Stimulated activated naive CD4-positive, alpha-beta T cell (primary cell): ENCODE measurements at places on chromosomes 12 and 14.

GRCh38 chr12:79426121-79426520 is 264.6 kb downstream of the PAWR start:
- no peak for DNase-seq

DNA sequence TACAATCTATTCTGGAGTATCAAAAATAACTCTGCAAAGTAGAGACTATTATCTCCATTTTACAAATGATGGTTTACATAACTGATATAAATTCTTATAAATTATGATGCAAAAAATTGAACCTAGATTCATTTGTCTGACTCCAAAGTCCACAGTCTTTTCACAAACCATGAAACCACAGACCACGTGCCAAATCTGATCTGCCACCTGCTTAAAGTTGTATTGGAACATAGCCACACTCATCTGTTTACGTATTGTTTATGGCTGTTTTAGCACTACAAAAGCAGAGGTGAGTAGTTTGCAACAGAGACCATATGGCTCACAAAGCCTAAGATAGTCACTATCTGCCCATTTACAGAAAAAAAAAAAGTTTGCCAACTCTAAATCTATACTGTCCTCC is 105.3 kb downstream of the KCNH5 start:
- no peak for DNase-seq

GRCh38 chr12:45725631-45726602 is 3.6 kb upstream of the ARID2 start:
- DNase-seq = peak; percentile 42

GRCh38 chr12:15505616-15506015 is 183.3 kb downstream of the PTPRO start:
- DNase-seq = no peak

GRCh38 chr14:64997108-64997794 is 10.6 kb downstream of the FNTB start:
- no peak for DNase-seq
